Osteoblast (primary cell): ENCODE measurements at places on chromosomes 6 and 20. TPM values are rescaled to one million over a fixed set of nuclear protein-coding genes. Genes with fewer than 3 reads are reported as not detected.

Gene HLA-DMB
- 2.2 and 8.3 TPM in 2 replicates for total RNA-seq

Gene LRP11
- total RNA-seq, result 39.4 and 54.2 TPM in 2 replicates

Gene HLA-DQB1
- under 0.01 and 6.5 TPM in 2 replicates for total RNA-seq

Gene ZSCAN31
- 16.5 and 19.9 TPM in 2 replicates for total RNA-seq

Gene PHACTR1
- 0.36 and 1.2 TPM in 2 replicates for total RNA-seq
